ENCODE measurements at places on chromosomes 11 and 22. TPM values are rescaled to one million over a fixed set of nuclear protein-coding genes. Genes with fewer than 3 reads are reported as not detected.

Gene SNX15
- total RNA-seq: 30.0 TPM

Gene GGT1
- total RNA-seq: 1.9 TPM

Gene PLAAT5
- total RNA-seq: not detected

Gene VSTM5
- not detected for total RNA-seq

Gene CLP1
- total RNA-seq: 12.6 TPM

Gene SMIM38
- 0.73 TPM for total RNA-seq

Gene SFI1
- total RNA-seq: 39.5 TPM

Gene APOBEC3C
- total RNA-seq: 30.7 TPM

Gene TMEM134
- 54.5 TPM for total RNA-seq

Gene C11orf16
- not detected for total RNA-seq

- no peak overlapping the region for H3K4me3 ChIP-seq
- H3K27me3 ChIP-seq: no peaks in the 10 kb centered on the region
Measured at GRCh38 chr11:27200779-27201453, 160.3 kb downstream of the BBOX1 start.

DNA sequence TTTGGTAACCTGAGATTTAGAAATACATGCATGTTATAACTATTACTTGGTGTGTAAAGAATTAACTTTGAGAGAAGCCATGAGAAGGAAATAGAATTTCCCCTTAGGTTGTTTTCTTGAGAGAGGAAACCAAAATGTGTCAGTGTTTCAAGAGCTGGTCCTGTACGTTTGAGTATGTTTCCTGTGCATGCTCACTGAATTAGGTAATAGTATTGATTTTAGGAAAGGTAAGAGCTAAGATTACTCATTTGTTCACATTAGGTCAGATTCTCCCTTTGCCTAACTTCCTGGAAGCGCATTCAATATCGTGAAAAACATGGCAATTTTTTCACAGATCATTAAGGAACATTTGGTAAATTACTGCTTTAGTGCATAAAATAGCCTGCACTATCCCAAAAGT lies 49.3 kb upstream of the RDX start:
- peaks cover 14% of the 10 kb centered on the region for H3K4me1 ChIP-seq
- H3K27ac ChIP-seq: no peak overlapping the region
- no peak overlapping the region for H3K4me3 ChIP-seq
- H3K36me3 ChIP-seq: no peaks in the 10 kb centered on the region
- no peaks in the 10 kb centered on the region for H3K27me3 ChIP-seq

DNA sequence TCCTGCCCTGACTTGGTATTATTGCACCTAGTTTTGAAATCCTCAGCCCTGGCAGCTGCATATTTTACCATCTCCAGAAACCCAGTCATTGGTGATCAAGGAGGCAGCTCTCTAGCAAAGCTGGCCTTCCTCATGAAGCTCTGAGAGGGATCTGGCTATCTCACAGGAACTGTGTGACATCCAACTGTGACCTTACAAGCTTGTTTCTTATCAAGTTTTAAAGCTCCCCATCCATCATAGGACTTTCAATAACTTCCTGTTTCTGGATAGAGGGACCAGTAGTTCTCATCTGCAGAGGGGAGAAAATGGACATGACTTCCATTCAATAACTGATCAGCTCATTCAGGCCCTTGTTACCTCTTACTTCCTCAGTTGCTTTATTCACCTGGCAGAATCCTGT lies 18.2 kb downstream of the CALCA start:
- no peak overlapping the region for H3K4me3 ChIP-seq
- H3K4me1 ChIP-seq: no peaks in the 10 kb centered on the region
- peaks cover 13% of the 10 kb centered on the region for H3K27me3 ChIP-seq
- no peak overlapping the region for H3K27ac ChIP-seq
- no peak for DNase-seq

DNA sequence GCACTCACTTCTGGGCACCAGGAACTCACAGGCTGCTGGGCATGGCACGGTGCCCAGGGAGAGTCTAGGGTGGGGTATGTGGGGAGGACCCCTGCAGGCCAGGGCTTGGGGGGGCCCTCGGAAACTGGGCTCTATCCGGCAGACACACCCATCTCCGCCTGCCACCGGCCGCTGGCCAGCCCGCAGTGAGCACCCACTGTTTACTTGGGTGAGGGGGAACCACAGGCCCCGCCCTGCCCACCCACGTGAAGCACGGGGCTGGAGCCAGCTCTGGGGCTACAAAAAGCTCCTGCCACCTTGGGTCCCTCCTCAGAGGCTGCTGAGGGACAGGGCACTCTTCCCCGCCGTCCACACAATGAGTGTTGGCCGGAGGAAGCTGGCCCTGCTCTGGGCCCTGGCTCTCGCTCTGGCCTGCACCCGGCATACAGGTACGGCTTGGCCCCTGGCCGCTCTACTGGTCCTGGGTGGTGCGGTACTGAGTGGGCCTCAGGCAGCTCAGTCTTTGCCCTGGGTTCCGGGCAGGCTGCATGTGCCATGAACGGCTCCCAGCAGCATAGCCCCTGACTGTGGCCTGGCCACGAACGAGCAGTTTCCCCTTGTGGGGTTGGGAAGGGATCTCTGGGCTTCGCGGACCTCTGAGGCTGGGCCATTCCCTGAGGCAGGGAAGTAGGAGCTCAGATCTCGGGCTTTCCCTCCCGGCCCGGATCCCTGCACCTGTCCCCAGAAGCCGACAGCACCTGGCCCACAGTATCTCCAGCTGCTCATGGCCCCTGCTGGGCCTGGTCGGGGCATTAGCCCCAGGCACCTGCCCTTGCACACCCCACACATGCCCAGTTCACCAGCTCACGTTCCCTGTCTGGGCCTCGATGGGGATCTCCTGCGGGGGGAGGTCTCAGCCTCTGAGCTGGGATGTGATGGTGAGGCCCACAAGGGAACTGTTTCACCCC lies at the start of gene MUC5AC:
TSS of gene MUC5AC (plus strand) at position 309 of the 947 bp plus-strand sequence. CDS start at position 356, 47 bp downstream.
- H3K36me3 ChIP-seq: no peaks in the 10 kb centered on the region
- no peak within 1 kb of the TSS for H3K4me3 ChIP-seq
- peaks cover 4% of the 10 kb centered on the region for H3K4me1 ChIP-seq
- no peaks in the 10 kb centered on the region for H3K27me3 ChIP-seq

- DNase-seq: no peak
- no peaks in the 10 kb centered on the region for H3K4me1 ChIP-seq
- H3K27ac ChIP-seq: no peak overlapping the region
- H3K4me3 ChIP-seq: no peak overlapping the region
- H3K27me3 ChIP-seq: peaks cover 3% of the 10 kb centered on the region
- no peaks in the 10 kb centered on the region for H3K36me3 ChIP-seq
Measured at GRCh38 chr11:71200761-71201160, 51.6 kb downstream of the SHANK2 start.

DNA sequence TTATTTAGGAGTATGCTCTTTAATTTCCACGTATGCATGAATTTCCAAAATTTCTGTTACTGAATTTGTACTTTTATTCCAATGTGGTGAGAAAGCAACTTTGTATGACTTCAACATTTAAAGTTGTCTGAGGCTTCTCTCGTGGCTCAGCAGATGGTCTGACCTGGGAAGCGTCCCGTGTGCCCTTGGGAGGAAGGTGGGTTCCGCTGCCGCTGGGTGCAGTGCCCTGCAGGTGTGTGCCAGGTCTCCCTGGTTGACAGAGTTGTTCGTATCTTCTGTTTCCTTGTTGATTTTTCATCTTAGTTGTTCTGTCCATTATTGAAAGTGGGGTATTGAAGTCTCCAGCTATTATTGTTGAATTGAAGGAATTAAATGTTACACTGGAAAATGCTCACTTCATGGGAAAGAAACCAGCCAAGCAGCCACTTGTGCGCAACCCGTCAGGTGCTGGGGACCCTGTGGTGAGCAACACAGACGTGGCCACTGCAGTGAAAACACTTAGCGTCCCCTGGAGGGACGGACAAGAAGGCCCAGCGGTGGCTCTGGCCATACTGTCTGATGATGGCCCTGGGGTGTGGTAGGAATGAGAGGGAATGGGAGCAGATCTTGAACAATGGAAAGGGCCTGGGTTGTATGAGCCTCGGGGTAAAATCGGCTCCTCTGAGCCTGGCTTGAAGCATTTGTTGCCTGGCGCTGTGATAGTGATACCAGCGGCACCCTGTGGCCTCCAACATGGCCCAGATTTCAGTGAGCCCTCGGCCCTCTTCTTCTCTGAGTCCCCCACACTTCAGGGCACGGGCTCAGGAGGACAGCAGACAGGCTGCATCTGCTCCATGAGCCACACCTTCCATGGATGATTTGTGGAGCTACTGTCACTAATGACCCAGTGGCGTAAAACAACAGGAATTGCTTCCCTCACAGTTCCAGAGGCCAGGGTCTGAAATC lies 31.5 kb upstream of the KRTAP5-7 start:
- no peaks in the 10 kb centered on the region for H3K27me3 ChIP-seq
- peaks cover 6% of the 10 kb centered on the region for H3K4me1 ChIP-seq
- H3K4me3 ChIP-seq: no peak overlapping the region
- peak; percentile 51 for DNase-seq
- H3K27ac ChIP-seq: no peak overlapping the region

- no peak overlapping the region for H3K27ac ChIP-seq
- peaks cover 52% of the 10 kb centered on the region for H3K27me3 ChIP-seq
- DNase-seq: no peak
- no peak overlapping the region for H3K4me3 ChIP-seq
- no peaks in the 10 kb centered on the region for H3K4me1 ChIP-seq
Measured at GRCh38 chr11:11084337-11084736, 226.5 kb upstream of the ZBED5 start.

DNA sequence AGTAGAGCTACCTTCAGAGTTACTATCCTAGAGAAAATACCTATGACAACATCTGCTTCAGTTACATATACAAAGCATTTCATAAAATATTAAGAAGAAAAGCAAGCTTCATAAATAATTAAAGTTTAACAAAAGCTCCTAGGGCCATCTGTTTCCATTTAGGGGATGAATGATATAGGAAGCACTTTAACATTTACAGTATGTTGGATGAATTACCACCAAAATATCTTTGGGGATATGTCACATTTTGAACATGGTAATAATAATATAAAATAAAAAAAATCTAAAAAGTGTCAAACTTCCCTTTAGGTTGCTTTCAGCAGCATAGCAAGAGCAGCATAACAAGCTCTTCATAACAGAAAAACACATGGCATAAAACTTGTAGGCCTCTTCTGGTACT lies 104.6 kb downstream of the ATG16L2 start:
- peaks cover 19% of the 10 kb centered on the region for H3K36me3 ChIP-seq
- H3K4me3 ChIP-seq: no peak overlapping the region
- no peak for DNase-seq
- H3K27me3 ChIP-seq: no peaks in the 10 kb centered on the region

GRCh38 chr11:97537407-97538150 lies 1147.8 kb downstream of the JRKL start:
- H3K4me3 ChIP-seq: no peak overlapping the region
- no peak overlapping the region for H3K27ac ChIP-seq
- H3K4me1 ChIP-seq: no peaks in the 10 kb centered on the region
- no peaks in the 10 kb centered on the region for H3K36me3 ChIP-seq
- no peak for DNase-seq

DNA sequence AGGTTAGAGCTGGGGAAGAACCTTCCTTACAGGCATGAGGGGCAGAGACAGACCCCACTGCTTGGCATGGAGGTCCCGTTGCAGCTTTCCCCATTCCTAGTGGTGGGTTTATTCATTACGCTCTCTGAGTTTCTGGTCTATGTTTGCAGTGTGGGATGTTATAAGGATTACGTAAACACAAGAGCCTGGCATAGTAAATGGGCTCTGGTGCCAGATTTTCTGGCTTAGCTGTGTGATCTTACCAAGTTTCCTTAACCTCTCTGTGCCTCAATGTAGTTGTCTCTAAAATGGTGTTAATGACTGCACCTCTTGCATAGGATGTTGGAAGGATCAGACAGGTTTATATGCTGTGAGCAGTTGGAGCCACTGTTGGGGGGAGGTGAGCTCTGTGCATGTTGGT lies 15.1 kb downstream of the DTX4 start:
- no peak overlapping the region for H3K27ac ChIP-seq
- H3K4me3 ChIP-seq: no peak overlapping the region
- H3K4me1 ChIP-seq: no peaks in the 10 kb centered on the region
- no peaks in the 10 kb centered on the region for H3K36me3 ChIP-seq

- H3K4me1 ChIP-seq: peaks cover 40% of the 10 kb centered on the region
- H3K27me3 ChIP-seq: no peaks in the 10 kb centered on the region
- no peak overlapping the region for H3K27ac ChIP-seq
- DNase-seq: no peak
- H3K4me3 ChIP-seq: no peak overlapping the region
Measured at GRCh38 chr11:36155124-36155561, 134.1 kb downstream of the COMMD9 start.

- H3K4me3 ChIP-seq: no peak overlapping the region
- H3K27ac ChIP-seq: peak overlapping the region; percentile 2
- DNase-seq: no peak
- peaks cover 2% of the 10 kb centered on the region for H3K36me3 ChIP-seq
Measured at GRCh38 chr22:30304495-30305244, 15.4 kb upstream of the CASTOR1 start.

DNA sequence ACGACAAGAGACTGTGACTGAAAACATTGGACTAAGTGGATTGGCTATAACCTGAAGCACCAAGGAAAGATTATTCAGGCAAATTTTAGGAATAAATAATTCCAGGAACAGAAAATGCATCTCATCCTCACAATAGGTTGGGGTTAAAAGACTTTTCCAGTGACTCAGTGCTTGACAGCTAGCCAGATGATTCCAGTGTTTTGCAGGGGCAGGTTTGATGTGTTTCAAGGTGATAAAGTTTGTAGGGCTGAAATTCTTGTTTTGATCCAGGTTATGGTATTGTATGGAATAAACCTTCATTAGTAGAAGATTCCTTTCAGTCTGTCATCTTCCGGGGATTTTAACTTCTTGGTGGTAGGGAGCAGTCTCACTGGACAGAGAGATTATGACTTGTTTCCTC lies 2.3 kb downstream of the EXT2 start:
- H3K4me3 ChIP-seq: no peak overlapping the region
- DNase-seq: no peak
- peaks cover 15% of the 10 kb centered on the region for H3K27me3 ChIP-seq
- H3K4me1 ChIP-seq: peaks cover 16% of the 10 kb centered on the region
- peaks cover 3% of the 10 kb centered on the region for H3K36me3 ChIP-seq

DNA sequence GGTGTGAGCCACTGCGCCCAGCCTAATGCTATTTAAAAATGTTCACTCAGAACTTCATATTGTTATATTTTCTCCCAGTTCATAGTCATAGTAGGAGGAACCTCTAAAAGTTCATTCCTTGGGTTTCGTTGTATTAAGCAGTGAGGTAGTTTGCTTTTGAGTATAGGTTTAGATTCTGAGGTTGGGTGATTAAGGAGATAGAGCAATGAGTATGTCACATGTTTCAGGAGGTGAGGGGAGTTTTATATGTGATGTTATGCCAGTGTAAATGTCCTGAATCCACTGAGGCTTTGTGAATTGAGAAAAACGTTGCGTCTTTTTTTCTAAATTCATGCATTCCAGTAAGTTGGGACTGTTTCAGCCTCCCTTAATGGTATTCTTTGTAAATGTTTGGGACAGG lies 4.2 kb downstream of the UBE2L3 start:
- H3K4me1 ChIP-seq: peaks cover 54% of the 10 kb centered on the region
- H3K36me3 ChIP-seq: peaks cover 2% of the 10 kb centered on the region
- no peak overlapping the region for H3K27ac ChIP-seq
- no peak for DNase-seq
- no peak overlapping the region for H3K4me3 ChIP-seq
